ENCODE measurements at places on chromosomes 13 and 19.

- no peak for DNase-seq
Observed at GRCh38 chr13:112674412-112675365, 15.1 kb upstream of the ATP11A start.

- DNase-seq, result no peak
Observed at GRCh38 chr19:41428481-41428859, 1.3 kb upstream of the B3GNT8 start.

- no peak for DNase-seq
Observed at GRCh38 chr19:13097463-13098258, 5.0 kb downstream of the LYL1 start.

- no peak for DNase-seq
Observed at GRCh38 chr13:37529751-37530385, 68.7 kb downstream of the POSTN start.

- no peak for DNase-seq
Observed at GRCh38 chr13:24085662-24086061, 74.9 kb upstream of the SPATA13 start.

GRCh38 chr13:23724196-23724970 is 154.2 kb downstream of the TNFRSF19 start:
- DNase-seq, result no peak

- DNase-seq, result no peak
Observed at GRCh38 chr13:35470671-35471661, 5.5 kb downstream of the MAB21L1 start.
